ENCODE measurements at places on chromosomes 2 and 18. TPM values are rescaled to one million over a fixed set of nuclear protein-coding genes. Genes with fewer than 3 reads are reported as not detected.
A peak's percentile ranks its signal among the peaks of the same experiment; 100 is the strongest.

The VWA3B gene
- 0.77 TPM for total RNA-seq

The CNTNAP5 gene
- not detected for total RNA-seq

The IL36B gene
- total RNA-seq, result not detected

The SPC25 gene
- total RNA-seq, result 59.7 TPM

The HES6 gene
- total RNA-seq, result 9.8 TPM

DNA sequence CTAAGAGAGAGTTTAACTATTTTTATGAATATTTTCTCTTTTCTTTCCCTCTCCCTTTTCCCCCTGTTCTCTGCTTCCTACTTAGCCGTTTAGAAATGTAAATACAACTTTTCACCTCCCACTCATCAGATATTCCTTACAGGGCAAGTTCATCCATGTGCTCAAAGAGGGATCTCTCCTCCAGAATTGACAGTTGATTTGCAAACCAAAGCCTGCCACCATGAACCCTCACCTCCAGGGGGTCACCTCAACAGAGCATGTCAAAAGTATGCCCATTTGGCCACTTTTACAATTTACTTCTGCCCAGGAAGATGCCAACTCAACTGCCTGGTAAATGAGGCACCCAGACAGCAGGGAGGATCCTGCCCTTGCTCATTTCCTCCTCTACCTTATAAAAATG is 149.2 kb upstream of the GYPC start:
- DNase-seq, result no peak

DNA sequence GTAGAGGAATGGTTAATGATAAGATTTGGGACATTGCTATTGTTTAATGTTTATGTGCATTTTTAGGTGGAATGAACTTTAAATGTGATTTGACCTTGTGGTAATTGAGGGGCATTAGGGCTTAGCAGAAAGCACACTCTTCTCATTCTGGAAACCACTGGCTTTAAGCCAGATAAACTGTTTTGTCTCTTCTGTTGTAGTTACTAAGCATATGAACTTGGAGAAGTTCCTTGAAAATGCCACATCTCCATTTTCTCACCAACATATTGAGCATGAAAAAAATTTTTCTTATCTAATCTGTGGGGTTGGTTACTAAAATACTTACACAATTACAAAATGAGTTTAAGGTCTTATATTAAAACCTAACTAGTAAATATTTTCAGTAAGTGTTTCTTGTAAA is 70.8 kb upstream of the FSHR start:
- DNase-seq, result no peak

DNA sequence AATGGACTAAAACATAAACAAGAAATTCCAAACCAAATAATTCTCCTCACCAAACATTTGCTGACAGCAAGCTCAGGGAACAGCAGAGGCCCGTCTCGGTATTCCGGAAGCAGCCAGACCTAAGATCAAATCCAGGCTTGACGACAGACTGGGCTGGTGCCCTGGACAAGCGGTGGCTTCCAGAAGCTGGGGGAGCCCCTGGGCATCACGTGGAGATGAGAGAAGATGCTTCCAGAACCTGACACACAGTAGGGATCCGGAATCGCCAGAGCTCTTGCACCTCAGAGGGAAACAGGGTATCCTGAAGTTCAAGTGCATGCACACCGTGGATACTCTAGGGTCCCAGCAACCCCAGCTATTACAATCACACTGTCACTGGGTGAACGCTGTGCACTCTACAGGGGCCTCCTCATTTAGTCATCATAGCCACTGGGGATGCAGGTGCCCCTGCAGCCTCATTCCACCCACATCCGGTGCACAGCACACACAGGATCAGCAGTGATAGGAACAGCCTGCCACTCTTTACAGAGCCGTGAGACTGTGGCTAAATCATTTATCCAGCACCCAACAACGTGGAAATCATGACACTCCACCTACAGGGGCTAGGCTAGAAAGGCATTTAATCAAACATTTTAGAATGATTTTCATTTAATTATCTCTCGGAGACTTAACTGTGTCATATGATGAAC is 102.6 kb downstream of the HDAC4 start:
- peak; percentile 23 for DNase-seq

- DNase-seq, result no peak
These were observed 812.4 kb downstream of the CNTNAP5 start for GRCh38 chr2:124837496-124837895.

GRCh38 chr18:75546964-75547363 is 119.5 kb upstream of the SMIM21 start:
- DNase-seq, result no peak

DNA sequence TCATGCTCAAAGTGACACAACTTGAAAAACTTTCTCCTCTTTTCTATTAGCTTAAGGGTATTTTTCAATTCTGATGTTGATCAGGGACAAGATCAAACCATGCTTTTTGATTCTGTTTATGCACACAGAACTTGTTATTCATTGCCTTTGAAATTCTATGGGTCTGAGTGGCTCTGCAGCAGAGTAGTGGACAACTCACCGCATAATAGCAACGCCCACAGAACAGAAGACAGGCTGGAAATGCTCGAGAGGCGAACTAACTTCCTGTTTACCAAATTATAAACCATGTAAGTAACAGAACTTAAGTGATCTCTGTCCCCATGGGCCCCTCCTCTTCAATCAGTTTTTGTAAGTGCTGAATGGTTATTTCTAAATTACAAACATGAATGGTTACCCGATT is 131.2 kb downstream of the CBLN2 start:
- no peak for DNase-seq

DNA sequence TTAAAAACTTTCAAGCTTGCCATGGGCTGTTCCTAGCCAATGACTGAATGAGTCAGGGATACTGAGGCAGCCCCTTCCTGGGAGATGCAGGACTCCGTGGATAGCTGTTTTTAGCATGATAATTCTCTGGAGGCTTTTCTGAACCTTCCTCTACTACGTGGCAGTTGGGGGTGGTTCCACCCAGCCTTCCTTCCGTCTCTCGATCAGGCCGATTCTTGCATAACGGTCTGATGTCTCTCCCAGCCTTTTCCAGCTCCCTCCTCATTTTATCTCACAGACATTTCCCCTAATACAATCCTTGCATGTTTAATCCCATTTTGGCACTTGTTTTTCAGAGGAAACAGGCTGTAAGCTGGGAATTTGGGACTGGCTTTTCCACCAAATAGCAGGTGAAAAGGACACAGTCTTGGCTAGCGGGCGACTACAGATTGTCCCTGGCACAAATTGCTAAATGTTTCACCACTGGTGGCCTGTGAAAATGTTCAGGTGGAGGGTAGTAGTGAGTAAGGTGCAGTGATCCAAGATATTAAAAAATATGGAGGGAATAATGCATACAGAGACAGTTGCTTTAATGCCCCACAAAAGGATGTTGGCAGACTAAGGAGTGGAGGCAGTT is 21.0 kb upstream of the CTLA4 start:
- DNase-seq, result no peak

GRCh38 chr2:239211396-239212094 is 189.3 kb downstream of the HDAC4 start:
- DNase-seq, result no peak

DNA sequence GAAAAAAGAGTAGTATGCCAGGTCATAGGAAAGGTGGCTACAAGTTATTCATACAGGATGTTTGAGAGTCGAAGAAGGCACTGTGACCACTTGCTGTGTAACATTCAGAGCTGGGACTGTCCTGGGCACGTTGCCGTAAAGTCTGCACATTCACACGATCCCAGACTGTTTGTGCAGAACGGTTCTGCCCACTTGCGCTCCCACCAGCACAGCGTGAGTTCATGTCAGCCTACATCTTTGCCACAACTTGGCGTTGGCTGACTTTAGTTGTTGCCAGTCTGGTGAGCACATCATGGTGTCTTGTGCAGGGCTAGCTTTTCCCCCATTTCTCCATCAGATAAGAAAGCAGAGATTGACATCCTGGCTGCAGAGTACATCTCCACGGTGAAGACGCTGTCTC is 7.0 kb downstream of the ING5 start:
- no peak for DNase-seq

- DNase-seq, result no peak
These were observed 341.4 kb downstream of the TNS1 start for GRCh38 chr2:217661378-217661777.

DNA sequence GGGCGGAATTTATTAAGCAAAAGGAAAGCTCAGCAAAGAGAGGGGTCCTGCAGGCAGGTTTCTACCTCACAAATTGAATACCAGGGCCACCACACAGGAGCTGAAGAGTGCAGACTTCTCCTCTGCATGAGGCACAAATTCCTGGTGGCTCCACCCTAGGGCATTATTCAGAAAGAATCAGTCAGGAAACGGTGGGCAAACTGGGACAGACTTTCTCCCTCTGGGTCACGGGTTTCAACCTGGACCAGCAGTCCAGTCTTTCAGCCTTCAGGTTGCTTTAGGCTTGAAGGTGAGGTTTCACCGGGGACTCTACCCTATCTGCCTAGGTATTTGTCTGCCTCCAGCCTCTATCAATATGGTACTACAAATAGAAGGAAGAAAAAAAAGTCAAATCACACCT is 41.8 kb downstream of the ACSL3 start:
- DNase-seq, result no peak

DNA sequence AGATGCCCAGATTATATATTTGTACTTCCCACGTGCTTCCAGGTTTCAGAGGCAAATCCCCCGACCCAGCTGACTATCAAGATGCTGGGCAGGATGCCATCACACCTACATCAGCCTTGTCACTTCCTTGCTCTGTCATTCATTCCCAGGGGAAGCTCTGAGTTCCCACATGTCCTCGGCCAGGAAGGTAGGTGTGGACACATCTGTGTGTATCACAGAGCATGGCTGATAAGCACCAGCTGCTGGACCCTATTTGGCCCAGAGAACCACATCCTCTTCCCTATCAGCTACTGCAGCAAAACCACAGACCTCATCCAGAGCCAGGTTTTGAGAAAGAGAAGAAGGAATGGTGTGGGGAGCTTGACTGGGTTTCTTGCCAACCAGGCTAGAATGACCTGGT is 31.9 kb upstream of the ITGA6 start:
- DNase-seq, result no peak

DNA sequence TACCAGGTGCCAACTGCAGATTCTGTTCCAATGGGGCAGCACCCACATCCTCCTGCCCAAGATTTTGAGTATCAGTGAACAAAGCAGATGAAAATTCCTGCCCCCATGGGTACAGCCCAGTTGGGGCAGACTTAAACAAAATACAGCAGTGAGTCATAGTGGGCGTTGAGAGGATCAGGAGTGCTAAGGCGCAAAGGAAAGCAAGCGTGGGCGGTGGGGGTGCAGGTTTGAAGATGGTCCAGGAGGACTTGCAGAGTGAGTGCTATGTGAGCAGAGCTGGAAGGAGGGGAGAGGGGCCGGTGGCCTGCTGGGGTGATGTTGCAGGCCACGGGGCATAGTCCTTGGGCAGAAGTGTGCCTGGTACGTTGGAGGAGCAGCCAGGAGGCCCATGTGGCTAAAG is 24.7 kb downstream of the STEAP3 start:
- DNase-seq, result peak; percentile 80

GRCh38 chr18:79528846-79529245 is 133.1 kb downstream of the NFATC1 start:
- DNase-seq, result peak; percentile 60

GRCh38 chr2:42041377-42042127 is 6.3 kb upstream of the PKDCC start:
- no peak for DNase-seq

- DNase-seq, result no peak
These were observed 252.9 kb downstream of the RNF152 start for GRCh38 chr18:61639886-61640285.

GRCh38 chr2:15160201-15160991 is 400.7 kb downstream of the NBAS start:
- no peak for DNase-seq

Data from Daoy (cell line).